Hindlimb muscle (tissue), 1 donor: ENCODE measurements at places on chromosomes 13 and 19.
A peak's percentile ranks its signal among the peaks of the same experiment; 100 is the strongest.

GRCh38 chr19:47232422-47233211, 1.6 kb upstream of the BBC3 start:
- no peak for DNase-seq

- no peak for DNase-seq
Measured at GRCh38 chr13:109135018-109135417, 505.6 kb downstream of the MYO16 start.

DNA sequence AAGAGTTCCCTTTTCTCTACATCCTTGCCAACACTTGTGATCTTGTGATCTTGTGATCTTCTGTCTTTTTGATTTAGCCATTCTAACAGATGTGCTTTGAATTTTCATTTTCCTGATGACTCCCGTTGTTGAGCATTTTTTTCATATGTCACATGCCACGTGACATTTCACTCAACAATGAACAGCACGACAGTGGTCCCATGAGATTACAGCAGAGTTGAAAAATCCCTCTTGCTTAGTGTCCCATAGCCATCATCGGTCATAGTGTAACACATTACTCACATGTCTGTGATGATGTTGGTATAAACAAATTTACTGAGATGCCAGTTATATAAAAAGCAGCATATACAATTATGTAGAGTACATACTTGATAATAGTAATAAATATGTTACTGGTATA, 256.1 kb upstream of the OBI1 start:
- DNase-seq, result no peak

DNA sequence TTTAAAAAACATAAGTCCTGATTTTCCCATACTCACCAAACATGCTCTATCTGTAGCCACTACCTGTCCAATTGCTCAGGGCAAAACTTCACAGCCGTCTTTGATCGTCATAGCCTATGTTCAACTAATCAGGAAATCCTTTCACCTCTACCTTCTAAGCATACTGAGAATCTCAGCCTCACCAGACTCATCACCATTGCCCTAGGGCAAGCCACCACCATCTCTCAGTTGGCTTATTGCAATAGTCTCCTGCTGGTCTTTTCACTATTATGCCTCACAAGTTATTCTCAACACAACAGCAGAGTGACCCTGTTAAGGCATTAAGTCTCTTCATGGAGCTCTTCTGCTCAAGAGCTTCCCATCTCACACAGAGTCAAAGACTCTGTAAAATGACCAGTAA, 260.4 kb upstream of the MAB21L1 start:
- DNase-seq, result no peak

DNA sequence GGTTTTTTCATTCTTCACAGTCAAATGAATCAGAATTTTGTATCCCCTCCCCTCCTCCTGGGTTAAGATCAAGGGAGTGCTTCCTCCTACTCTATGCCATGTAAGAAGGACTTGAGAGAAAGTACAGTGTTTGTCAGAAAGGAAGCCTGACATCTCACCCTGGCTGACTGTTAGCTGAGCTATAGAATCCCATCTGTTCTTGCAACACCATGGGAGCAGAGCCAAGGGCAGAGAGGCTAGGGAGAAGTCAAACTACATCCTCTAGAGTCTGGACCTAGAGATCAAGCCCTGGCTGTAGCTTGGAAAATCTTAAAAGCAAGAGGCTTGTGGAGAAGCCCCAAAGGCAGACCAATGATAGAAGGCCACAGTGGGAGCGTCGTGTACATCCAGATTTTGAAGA, 145.9 kb downstream of the OLFM4 start:
- no peak for DNase-seq

GRCh38 chr19:7743425-7743841, 3.9 kb downstream of the CD209 start:
- DNase-seq, result no peak

GRCh38 chr13:58531614-58532013, 900.1 kb downstream of the PCDH17 start:
- DNase-seq, result no peak

GRCh38 chr13:99371956-99372355, 64.8 kb upstream of the GPR183 start:
- no peak for DNase-seq

DNA sequence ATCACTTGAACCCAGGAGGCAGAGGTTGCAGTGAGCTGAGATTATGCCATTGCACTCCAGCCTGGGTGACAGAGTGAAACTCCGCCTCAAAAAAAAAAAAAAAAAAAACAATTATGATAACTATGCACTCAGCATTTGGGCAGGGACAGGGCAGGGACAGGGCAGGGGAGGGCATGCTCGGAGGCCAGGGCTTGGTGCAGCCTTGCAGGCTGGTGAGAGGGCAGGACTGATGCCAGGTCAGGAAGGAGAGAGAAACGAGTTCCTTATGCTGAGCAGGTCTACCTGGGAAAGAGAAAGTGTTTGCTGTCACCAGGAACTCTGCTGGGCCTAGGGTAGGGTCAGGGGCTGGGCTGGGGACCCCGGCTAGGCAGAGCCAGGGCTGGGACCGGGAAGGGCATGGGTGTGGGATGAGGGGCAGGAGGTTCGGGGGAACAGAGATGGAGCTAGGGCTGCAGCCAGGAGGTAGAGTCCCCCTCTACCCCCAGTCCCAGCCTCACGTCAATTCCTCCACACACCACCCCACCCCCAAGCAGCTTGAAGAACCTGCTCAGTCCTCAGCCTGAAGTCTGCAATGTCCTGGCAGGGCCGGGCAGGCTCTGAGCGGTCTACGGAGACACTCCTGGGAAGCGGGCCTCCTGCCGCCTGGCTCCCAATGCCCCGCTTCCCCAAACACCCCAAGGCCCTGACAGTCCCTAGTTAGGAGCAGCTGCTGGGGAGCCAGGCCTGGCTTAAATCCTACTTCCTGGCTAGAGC, 2.8 kb downstream of the FXYD3 start:
- DNase-seq, result no peak

- no peak for DNase-seq
Measured at GRCh38 chr19:31073485-31074198, 275.6 kb downstream of the TSHZ3 start.

GRCh38 chr13:92843549-92843948, 383.1 kb upstream of the GPC6 start:
- DNase-seq, result no peak

GRCh38 chr13:28045861-28046260, 54.5 kb downstream of the FLT3 start:
- DNase-seq, result no peak

- DNase-seq, result peak; percentile 15
Measured at GRCh38 chr13:51495316-51495715, 42.5 kb upstream of the INTS6 start.

- DNase-seq, result peak; percentile 8
Measured at GRCh38 chr13:99125326-99125915, 75.2 kb upstream of the UBAC2 start.

DNA sequence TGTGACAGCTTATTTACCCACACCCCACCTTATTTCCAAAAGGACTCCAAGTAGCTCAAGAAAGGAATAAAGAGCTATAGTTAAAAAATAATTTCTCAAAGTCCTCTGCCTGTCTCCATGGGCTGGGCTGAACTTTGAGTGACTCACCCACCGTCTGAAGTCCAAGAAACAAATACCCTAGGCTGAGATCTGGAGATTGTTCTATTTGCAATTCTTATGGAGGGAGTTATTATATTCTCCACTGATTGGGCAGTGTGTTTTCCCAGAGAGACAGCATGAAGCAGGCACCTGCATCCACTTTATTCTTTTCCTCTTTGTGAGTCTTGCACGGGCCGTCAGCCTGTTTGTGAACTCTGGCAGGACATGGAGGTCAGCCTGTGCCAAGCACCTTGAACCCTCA, 63.2 kb downstream of the SHISA2 start:
- no peak for DNase-seq

GRCh38 chr19:15303105-15303780, 29.1 kb downstream of the BRD4 start:
- DNase-seq, result no peak

DNA sequence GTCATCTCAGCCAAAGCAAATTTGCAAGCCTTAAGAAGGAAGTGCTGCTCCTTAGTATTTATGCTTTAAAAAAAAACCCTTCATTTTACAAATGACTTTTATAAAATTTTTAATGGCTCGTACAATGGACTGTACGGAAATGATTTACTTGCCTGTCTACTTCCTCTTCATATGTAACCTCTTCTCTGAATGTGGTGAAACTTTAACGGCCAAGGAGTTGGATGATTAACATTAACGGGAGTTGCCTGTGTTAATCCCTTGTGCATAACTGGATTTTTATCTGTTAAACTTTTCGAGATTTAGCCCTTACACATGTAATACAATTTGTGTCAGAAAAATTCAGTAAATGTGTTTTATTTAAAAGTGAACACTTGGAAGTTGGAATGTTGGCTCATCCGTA, 429.4 kb downstream of the TBC1D4 start:
- no peak for DNase-seq

DNA sequence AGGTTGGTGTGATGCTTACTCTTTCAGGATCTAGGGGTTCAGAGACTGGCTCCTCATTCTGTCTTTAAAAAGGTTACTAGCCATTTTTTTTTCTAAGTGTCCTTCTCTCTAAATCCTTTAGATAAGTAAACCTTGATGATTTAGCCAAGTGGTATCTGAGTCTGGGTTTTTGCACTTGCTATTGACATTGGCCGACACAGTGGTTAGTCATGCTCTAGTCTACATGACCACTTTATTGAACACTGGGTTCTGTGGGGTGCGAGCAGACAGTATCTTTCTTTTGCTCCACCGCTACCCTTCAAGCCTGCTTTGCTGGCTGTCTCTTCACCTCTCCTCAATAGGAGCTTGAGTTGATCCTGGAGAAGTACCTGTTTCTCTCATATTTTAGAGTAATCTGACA, 6.2 kb upstream of the NUP58 start:
- no peak for DNase-seq

GRCh38 chr13:99737481-99738245, 233.9 kb downstream of the ZIC5 start:
- DNase-seq, result no peak

- peak; percentile 95 for DNase-seq
Measured at GRCh38 chr19:12791345-12792050, at the start of gene JUNB. TSS of gene JUNB (plus strand) at chr19:12791486. CDS start at chr19:12791772, 286 bp downstream.

GRCh38 chr19:46639358-46640182, 3.6 kb upstream of the GNG8 start:
- peak; percentile 88 for DNase-seq

DNA sequence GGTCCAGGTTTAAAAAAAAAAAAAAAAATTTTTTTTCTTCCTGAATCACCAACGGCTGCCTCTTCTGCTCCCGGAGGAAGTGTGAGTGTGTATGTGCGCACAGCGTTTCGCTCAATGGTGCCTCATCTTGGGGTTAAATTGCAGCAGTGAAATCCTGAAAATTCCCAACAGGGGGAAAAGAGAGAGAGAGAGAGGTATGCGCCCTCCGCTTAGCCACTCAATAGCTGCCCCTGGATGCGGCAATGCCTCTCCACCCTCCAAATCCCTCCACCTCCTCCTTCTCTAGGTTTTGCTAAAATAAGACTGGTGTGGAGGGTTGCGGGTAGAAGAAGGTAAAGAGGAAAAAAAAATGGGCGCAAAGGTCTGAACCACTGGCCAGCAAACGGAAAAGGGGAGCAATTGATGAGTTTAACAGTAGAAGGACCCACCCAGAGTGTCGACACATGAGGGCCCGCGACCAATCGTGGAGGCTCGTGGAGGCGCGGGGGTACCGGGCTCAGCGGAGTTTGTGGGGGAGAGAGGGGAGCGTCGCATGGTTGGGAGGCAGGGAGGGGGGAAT, 853 bp upstream of the CACNA1A start:
- DNase-seq, result no peak

GRCh38 chr13:29532116-29532515, 63.4 kb downstream of the SLC7A1 start:
- DNase-seq, result peak; percentile 57

GRCh38 chr13:65387743-65388347, 1842.3 kb downstream of the PCDH9 start:
- DNase-seq, result no peak

GRCh38 chr13:53201454-53202225, 173.0 kb downstream of the OLFM4 start:
- no peak for DNase-seq

DNA sequence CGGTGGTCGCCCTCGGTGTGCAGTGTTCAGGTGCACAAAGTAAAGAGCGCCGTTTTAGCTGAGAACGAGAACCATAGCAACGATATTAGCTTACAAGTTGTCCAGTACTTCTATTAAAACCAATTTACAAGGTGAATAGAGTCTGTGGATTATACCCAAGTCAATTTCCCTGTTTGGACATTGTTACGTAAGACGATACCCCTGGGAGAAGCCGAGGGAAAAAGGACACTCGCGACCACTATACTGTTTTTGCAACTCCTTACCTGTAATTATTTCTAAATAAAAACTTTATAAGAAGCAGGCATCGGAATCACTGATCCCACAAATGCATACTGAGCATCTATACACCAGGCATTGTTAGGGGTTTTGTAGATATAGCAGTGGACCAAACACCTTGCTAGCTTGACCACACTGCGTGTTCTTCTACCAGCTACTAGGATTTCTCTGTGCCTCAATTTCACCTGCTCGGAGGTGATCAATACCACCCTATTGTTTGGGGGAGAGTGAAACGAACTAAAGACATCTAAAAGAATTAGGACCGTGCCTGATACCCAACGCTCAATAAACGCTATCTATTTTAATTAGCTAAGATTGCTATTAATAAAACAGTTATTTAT, 488 bp upstream of the EEF2 start:
- no peak for DNase-seq

- no peak for DNase-seq
Measured at GRCh38 chr13:113114511-113115362, 7.9 kb upstream of the F10 start.

- DNase-seq, result no peak
Measured at GRCh38 chr13:77595166-77595810, 59.8 kb downstream of the SCEL start.
